ENCODE measurements at places on chromosomes 2 and 18.

- no peak for DNase-seq
These were observed 94.9 kb downstream of the MBD2 start for GRCh38 chr18:54129448-54130067.

DNA sequence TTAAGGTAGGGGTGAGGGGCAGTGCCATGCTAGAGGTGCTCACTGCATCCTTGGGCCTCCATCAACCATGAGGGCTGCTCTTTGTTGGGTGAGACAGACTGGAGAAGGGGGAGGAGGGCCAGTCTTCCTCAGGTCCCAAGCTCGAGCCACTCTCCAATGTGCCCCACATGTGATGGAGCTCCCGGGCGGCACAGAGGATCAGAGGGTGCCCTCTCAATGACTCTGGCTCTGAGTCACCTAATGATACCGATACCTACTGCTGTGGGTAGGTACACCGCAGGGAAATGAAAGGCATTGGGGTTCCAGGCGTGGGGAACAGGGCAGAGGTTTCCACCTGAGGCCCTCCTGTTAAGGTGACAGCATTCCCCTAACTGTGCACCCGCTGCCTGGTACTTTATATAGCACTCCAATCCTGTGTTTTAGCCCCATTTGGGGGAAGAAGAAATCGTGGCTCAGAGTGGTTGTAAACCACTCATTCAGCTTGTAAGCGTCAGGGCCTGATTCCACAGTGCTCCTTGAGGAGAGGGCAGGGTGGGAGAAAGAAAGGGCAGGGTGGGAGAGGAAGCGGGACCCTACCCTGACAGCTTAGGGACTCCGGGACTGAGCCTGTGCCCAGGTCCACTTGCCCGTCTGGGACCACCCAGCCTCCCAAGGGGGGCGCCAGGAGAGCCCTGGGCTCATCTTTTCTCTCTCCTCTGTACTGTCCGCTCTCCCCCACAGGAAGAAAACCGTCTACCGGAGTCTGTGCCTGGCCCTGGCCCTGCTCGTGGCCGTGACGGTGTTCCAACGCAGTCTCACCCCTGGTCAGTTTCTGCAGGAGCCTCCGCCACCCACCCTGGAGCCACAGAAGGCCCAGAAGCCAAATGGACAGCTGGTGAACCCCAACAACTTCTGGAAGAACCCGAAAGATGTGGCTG lies 1.8 kb downstream of the B3GNT7 start:
- DNase-seq = no peak

DNA sequence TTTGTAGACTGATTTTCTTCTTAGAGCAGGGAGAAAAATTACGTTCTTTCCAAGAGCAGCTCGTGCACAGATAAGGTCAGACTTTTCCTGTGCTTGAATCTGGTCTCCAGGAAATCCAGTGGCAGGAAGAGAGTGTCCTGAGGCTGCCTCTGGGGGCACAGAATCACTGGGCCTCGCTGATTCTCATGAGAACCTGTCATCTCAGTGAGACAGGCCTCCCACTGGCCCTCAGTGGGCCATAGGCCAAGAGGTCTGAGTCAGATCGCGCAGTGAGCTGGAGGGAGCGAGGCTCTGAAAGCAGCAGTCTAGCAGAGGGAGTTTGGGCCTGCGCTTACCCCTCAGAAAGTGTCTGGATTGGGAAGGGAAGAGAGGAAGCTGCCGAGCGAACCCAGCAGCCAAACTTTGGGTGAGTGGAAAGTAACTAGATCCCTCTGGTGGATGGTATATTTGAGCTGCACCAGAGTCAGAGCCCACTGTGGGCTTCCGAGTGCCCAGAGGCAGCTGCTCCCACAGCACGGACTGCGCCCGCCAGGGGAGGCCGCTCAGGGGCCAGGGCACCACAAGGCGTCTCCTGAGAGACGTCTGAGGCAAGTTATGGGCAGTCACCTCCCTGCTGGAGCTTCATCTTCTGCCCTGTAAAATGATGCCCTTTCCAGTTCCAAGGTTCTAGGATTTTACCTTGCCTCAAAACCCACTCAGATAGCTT lies 8.2 kb downstream of the GDF7 start:
- DNase-seq = no peak

- DNase-seq = no peak
These were observed 138.6 kb upstream of the CDCA7 start for GRCh38 chr2:173216051-173216450.

- no peak for DNase-seq
These were observed 164.2 kb downstream of the C1D start for GRCh38 chr2:67898595-67898994.

GRCh38 chr18:70021498-70021897 lies 73.8 kb upstream of the CD226 start:
- no peak for DNase-seq

DNA sequence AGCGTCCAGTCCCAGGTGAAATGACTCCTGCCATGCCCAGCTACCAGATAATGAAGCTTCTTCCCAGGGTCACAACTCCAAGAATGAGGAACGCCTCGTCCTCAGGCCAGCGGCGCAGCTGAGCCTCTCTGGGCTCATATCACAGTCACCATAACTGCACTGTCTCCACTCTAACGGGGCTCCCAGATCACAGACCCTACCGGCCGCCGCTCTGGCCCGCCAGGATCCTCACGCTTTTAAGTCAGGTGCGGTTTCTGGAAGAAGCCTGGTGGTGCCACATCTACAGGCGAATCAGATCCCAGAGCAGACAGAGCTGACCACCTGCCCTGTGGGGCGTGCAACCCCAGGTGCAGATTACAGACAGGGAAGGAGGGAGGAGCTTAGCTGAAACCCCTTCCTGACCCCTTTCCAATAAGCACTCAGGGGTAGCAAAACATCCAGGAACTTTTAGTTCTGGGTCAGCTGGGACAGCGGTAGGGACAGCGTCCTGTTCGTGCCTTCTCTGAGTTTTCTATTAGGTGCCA lies 3.7 kb upstream of the ACKR3 start:
- DNase-seq = no peak

DNA sequence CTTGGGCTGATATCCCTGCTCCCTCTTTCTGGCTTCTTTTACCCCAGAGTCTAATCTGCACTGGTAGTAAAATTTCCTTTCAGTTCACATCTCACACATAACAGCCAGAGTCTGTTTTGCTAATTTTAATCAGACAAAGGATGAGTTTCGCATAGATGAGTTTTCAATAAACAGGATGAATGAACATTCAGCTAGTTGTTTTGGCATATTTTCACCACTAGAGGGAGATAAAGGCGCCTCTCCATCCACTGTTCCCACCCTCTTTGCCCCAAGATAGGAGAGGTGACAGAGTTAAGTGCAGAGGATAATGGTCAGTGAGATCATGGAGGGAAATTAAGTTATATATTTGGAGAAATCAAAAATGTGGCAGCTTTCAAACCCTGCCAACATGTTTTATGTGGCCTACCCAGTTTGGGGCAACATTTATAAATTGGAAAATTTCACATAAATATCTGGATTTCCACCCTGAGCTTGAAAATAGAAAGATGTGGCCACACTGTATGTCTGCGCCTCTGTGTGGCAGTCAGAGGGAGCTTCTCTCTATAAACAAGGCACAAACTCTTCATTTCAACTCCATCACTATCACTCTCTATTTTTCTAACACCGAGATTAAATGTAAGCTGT lies 48.5 kb upstream of the DTNA start:
- DNase-seq = no peak

DNA sequence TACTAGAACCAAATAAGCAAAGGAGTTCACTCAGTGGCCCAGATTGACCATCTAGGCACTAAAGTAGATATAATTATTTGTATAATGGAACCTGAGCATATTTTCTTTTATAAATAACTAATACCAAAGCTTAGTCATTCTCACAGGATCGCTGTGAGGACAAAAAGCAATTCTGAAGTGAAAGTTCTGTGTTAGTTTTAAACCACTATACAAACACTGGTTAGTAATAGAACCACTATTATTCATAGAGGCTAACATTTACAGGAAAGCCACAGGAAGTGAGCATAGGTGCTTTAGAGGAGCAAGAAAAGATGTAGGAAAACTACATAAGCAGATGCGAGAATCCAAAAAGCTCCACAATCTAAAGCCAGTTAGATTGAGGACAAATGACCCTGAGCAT lies 364.7 kb downstream of the XIRP2 start:
- DNase-seq = no peak

- DNase-seq = no peak
These were observed 137.3 kb upstream of the NFATC1 start for GRCh38 chr18:79258447-79258846.

DNA sequence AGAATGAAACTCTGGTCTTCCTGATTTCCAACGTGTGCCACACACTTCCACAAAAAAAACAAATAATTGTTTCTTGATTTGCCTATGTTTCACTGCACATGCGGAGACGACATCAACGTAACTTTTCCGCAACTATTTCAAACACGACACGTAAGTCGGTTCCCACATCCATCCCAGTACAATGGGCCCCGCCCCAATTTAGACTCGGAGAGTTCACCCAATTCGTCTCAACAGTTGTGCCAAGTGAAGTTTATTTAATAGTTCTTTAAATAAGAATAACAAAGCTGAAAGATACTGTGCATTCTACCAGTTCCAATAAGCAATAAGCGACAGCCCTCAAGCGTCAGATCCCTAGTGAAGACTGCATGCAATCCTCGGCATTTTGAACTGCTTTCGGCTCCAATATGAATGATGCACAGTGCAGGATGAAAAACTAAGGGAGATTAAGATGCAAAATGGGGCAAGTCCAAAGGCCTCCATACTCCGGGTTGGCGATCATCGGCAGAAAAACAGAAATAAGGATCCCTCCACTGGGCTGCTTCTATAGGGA lies 664 bp downstream of the CCT4 start:
- DNase-seq = no peak

DNA sequence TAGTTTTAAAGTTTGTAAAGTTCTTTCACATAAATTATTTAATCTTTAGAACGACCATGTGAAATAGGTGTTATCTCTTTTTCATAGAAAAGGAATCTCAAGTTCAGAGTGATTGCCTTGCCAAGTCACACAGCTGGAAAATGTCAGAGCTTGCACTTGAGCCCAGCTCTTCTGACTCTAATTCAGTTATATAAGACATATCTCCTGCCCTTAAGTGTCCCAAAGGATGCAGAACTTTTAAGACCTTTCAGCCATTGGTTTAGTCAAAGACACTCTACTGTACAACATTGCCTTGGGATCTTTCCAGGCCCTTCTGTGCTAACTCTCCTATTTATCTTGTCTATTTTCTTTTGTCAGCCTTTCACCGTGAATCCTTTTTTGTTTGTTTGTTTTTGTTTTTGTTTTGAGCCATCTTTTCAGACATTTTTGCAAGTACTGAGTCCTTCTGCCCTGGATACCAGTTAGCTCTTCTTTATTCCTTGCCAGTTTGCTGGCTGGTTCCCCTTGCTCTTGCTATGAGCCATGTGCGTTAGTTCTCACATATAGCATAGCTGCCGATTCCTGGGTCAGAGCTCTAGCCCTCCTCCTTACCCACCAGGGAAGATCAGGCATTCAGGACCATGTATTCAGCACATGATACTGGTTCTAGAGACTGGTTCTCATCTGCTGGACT lies 160.0 kb upstream of the MYO3B start:
- no peak for DNase-seq

- no peak for DNase-seq
These were observed 441.3 kb upstream of the SLC14A2 start for GRCh38 chr18:45173799-45174519.

- peak; percentile 19 for DNase-seq
These were observed 166.4 kb downstream of the PDE11A start for GRCh38 chr2:177906041-177906718.

DNA sequence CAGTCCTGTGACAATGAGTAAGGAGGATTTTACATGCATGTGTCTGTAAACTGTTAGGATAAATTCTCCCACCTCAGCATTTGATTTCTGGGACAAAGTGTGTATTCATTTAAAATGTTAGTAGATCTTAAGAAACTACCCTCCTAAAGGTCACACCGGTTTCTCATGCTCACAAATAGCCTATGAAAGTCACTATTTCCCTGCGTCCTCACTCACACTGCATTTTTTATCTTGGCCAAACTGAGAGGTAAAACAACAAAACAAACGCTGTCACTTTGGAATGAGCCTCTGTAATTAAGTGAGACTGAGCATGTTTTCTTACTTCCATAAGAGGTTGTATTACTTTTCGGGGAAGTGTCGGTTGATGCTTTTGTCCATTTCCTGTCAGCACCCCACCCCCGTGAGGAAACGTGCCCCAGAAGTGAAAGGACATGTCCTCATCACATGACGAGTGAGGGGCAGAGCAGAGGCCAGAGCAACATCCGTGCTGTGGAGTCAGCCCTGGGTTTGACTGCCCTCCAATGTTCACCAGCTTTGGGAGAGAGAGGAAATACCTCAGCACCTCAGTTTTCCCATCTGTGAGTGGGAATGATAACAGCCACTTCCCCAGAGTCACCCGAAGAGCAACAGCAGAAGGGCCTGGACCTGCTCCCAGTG lies 3.1 kb downstream of the GYPC start:
- DNase-seq = no peak

DNA sequence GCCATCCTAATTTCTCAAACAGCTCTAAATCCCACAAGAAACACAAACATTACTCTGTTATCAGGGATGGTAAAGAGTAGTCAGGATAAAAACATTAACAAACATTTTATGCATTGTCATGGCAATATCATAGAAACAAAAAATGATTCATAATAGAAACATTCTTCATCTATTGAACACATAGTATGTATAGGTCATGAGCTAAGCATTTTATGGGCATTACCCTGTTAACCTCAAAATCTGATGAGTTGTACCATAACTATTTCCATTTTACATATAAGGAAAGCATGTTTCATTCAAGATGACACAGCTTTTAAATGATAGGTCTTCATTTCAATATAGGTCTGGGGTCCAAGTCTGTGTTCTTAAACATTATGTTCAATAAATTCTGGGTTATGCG lies 344.9 kb downstream of the RND3 start:
- DNase-seq = no peak

GRCh38 chr2:235270956-235271355 lies 222.9 kb upstream of the AGAP1 start:
- DNase-seq = no peak

GRCh38 chr2:198873503-198874471 lies 584.0 kb downstream of the SATB2 start:
- DNase-seq = no peak

- DNase-seq = no peak
These were observed 23.5 kb downstream of the CYRIA start for GRCh38 chr2:16642088-16642487.

Measured in activated T-helper 1 cell treated with Interleukin-2 at 50 U/mL for 16 hours (primary cell).